ENCODE measurements at places on chromosomes 5 and 9.

DNA sequence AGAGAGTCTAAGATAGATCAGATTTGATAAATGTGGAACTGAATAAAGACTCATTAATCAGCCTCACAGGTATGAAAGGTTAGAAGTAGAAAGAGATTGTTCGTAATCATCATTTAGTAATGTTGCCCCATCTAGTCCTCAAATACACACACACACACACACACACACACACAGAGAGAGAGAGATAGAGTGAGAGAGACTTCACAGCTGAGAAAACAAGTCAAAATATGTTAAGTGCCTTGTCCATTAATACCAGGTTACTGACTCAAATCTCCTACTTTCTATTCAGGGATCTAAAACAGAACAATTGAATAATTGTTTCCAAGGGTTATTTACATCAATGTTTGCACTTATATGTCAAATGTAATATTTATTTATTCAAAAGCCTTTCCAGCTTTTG is 284.6 kb downstream of the MRPS30 start:
- DNase-seq, result no peak

- no peak for DNase-seq
These were observed 81.7 kb upstream of the ZBTB43 start for GRCh38 chr9:126722922-126723806.

- DNase-seq, result no peak
These were observed 85.5 kb downstream of the DTWD2 start for GRCh38 chr5:118902656-118903438.

DNA sequence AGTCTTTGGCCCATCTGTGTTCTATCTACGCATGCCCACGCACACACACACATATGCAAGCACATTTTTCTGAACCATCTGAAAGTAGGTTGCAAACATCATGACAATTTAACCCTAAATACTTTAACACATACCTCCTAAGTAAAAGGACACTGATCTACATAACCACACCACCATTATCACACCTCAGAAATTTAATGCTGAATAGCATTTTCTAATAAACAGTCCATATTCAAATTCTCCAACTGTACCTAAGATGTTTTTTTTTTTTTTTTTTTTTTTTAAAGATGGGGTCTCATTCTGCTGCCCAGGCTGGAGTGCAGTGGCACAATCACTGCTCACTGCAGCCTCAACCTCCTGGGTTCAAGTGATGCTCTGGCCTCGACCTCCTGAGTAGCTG is 35.5 kb downstream of the DDX31 start:
- DNase-seq, result no peak

Measured in DMS 273 treated with DMSO at 0.1 percent for 48 hours (cell line).